ENCODE measurements at places on chromosomes 3 and 15. TPM values are rescaled to one million over a fixed set of nuclear protein-coding genes. Genes with fewer than 3 reads are reported as not detected.

DNA sequence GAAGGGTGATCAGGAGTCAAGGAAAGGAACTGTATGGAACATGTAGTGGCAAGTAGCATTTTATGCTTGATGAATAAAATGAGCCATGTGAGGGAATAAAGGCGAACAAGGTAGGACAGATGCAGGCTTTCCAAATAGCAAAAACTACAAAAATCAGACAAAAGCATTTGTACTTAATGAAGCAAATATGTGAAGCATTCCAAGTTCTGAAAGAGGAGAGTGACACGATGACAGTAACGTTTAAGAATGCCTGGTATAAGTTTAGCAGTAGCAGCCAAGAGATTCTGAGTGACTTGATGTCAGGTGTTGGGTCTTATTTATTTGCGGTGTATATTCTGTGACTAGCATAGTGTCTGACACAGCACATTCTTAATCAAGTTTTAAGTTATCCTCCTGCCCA is 408.2 kb upstream of the RASGRP1 start:
- no peak overlapping the region for H3K27ac ChIP-seq
- H3K27me3 ChIP-seq: no peaks in the 10 kb centered on the region
- no peak for DNase-seq
- no peak overlapping the region for H3K4me3 ChIP-seq
- no peaks in the 10 kb centered on the region for H3K36me3 ChIP-seq

The B3GNT5 gene
- 39.6 TPM for total RNA-seq

The A4GNT gene
- total RNA-seq: 0.67 TPM

The XCR1 gene
- total RNA-seq: 0.27 TPM

DNA sequence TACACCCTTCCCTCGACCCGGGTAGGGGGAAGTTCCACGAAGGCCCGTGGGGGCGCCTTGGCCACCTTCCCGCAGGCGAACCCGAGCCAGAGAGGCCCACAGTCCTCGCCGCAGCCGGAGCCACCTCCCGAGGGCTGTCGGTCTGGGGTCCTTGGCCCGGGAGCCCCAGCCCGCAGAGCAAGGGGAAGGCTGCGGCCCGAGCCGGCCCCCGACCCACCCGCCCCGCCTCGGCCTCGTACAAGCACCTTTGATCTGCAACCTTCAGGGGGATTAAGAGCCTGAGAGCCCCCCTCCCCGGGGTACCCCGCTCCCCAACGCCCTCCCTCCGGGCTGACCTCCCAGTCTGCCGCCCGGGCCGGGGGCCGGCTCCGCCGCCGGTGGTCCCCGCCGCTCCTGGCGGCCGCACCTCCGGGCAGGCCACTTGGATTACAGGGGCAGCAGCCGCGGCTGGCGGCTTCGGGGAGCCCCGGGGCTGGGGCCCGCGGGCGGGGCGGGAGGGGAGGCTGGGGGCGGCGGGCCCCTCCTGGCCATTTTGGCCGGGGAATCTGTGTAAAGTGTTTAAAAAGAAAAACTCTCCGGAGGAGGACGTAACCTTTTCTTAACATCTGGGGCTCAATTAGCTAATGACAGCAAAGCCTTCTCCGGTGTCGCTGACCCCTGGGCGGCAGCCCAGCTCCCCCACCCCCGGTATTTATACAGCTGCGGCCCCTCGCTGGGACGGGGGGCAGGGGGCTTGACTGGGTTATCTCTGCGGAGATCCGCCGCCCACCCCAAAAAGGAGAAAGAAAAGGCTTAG is 40.2 kb downstream of the EPHB3 start:
- peak overlapping the region; percentile 13 for H3K27ac ChIP-seq
- no peak overlapping the region for H3K4me3 ChIP-seq
- H3K4me1 ChIP-seq: peaks cover 42% of the 10 kb centered on the region
- peaks cover 23% of the 10 kb centered on the region for H3K27me3 ChIP-seq
- DNase-seq: no peak
- no peaks in the 10 kb centered on the region for H3K36me3 ChIP-seq

DNA sequence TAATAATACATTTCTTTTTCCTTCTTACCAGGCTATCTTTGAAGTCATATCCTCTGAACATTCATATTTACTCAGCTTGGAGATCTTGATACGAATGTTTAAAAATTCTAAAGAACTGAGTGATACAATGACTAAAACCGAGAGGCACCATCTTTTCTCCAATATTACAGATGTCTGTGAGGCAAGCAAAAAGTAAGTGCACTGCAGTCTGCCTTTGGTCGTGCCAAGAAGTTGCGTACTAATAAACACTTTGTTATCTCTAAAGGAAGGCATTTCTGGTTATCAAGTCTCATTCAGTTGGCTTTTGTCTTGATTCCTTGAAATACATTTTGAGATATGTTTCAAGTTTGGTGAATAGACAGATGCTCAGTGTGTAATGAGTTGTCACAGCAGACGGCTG is 31.6 kb downstream of the ARHGEF26 start:
- H3K27me3 ChIP-seq: no peaks in the 10 kb centered on the region
- no peaks in the 10 kb centered on the region for H3K4me1 ChIP-seq
- no peak for DNase-seq
- H3K4me3 ChIP-seq: no peak overlapping the region
- H3K27ac ChIP-seq: no peak overlapping the region
- H3K36me3 ChIP-seq: no peaks in the 10 kb centered on the region

DNA sequence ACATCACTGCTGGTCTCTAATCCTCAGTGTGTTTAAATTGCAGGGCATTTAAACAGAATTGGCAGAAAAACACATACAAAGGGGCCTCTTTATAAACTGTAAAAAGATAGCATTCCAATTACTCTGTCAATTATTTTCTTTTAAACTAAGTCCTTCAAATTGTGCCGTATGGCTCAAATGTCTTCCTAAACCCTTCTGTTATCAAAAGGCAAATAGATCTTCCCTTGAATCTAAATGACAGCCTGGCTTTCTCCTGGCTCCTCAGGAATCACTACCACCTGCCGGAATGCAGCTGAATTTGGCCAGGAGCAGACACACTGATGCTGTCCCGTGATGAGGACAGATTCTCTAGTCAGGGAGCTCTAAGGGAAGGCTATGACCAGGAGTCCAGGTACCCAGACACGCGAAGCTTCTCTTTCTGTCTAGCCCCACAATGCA is 85.6 kb downstream of the IGF2BP2 start:
- H3K27ac ChIP-seq: no peak overlapping the region
- H3K36me3 ChIP-seq: no peaks in the 10 kb centered on the region
- no peak overlapping the region for H3K4me3 ChIP-seq
- peaks cover 20% of the 10 kb centered on the region for H3K4me1 ChIP-seq

DNA sequence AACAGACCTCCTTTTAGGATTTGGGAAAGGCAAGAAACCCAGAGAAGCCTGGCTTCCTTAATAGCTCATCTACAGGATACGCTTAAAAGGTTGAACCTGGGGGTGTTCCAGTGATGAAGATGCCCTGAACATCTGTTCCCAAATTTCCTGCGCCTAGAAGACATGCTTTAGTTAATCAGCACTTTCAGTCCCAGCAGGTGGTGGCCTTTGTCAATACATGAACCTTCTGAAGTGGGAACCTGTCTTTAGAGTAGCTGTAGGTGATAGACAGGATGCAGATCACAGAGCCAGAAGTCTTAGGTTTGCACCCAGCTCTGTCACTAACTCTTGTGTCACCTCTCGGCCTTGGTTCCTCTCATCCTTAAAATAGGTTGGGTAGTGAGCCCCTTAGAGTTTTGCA is 149.7 kb upstream of the SYNPR start:
- no peak overlapping the region for H3K4me3 ChIP-seq
- no peak for DNase-seq
- no peaks in the 10 kb centered on the region for H3K4me1 ChIP-seq
- no peak overlapping the region for H3K27ac ChIP-seq
- H3K36me3 ChIP-seq: no peaks in the 10 kb centered on the region

The SLC9C1 gene
- 0.03 TPM for total RNA-seq

DNA sequence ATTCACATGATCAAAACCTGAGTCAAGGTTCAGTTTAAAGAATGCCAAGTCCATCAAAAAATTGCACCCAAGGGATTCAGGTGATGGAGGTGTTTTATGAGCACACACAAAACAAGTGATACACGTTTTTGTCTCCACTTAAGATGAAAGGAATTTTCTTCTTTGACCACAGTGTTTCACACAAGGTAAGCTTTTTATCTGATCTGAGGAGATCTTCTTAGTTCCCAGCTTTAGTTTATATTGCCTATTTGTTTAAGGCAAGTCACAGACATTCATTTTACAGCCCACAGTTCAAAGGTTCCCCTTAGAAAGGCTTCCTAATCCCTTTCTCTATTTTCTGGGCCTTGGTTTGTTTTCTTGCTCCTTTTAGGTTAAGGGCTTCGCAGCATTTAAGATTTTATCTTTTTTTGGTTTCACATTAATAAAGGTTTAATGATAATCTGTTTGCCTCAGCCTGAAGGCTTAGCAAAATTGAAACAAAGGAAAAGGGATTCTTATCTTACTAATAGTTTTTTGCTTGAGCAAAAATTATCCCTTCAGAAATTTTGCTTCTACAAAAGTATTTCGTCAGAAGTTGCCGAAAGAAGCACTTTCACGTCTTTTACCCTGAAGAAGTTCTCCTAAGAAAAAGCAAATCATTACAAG is 420.5 kb upstream of the NAALADL2 start:
- no peak overlapping the region for H3K4me3 ChIP-seq
- no peaks in the 10 kb centered on the region for H3K36me3 ChIP-seq
- no peaks in the 10 kb centered on the region for H3K4me1 ChIP-seq
- H3K27me3 ChIP-seq: no peaks in the 10 kb centered on the region

The REC114 gene
- total RNA-seq: not detected

- no peak overlapping the region for H3K4me3 ChIP-seq
- no peaks in the 10 kb centered on the region for H3K27me3 ChIP-seq
- peaks cover 3% of the 10 kb centered on the region for H3K4me1 ChIP-seq
- H3K27ac ChIP-seq: no peak overlapping the region
- DNase-seq: no peak
Measured at GRCh38 chr3:187639927-187640568, 30.1 kb downstream of the SST start.

GRCh38 chr3:104108522-104108921 is 1258.2 kb upstream of the ALCAM start:
- H3K27ac ChIP-seq: no peak overlapping the region
- H3K27me3 ChIP-seq: no peaks in the 10 kb centered on the region
- DNase-seq: no peak
- H3K36me3 ChIP-seq: no peaks in the 10 kb centered on the region
- no peak overlapping the region for H3K4me3 ChIP-seq
- no peaks in the 10 kb centered on the region for H3K4me1 ChIP-seq

DNA sequence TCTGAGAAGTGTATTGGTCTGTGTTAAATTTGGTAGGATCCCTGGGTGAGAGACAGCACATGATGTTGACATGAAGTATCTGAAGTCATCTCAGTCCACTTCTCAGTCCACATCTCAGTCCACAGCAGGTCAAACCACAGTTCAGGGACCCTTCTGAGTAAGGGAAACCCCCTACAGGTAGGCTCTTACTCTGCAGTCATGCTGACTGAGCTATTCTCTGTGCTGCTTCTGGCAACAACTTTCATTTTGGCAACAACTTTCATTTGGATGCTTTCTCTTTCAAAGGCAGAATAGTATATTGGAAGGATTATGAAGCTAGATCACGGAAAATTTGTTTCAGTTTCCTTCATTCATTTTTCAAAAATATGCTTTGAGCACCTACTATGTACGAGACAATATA is 178.2 kb upstream of the GOLIM4 start:
- no peak overlapping the region for H3K27ac ChIP-seq
- H3K27me3 ChIP-seq: no peaks in the 10 kb centered on the region
- no peaks in the 10 kb centered on the region for H3K4me1 ChIP-seq

The PLCH1 gene
- 5.8 TPM for total RNA-seq

- H3K36me3 ChIP-seq: no peaks in the 10 kb centered on the region
- H3K4me1 ChIP-seq: no peaks in the 10 kb centered on the region
- H3K27me3 ChIP-seq: no peaks in the 10 kb centered on the region
- no peak overlapping the region for H3K27ac ChIP-seq
Measured at GRCh38 chr15:32903591-32904290, 185.9 kb downstream of the GREM1 start.

GRCh38 chr3:22565393-22565792 is 637.7 kb upstream of the UBE2E2 start:
- no peak for DNase-seq
- H3K36me3 ChIP-seq: no peaks in the 10 kb centered on the region
- H3K4me3 ChIP-seq: no peak overlapping the region
- H3K27me3 ChIP-seq: no peaks in the 10 kb centered on the region
- no peak overlapping the region for H3K27ac ChIP-seq

The COL6A6 gene
- 1.0 TPM for total RNA-seq

- no peaks in the 10 kb centered on the region for H3K4me1 ChIP-seq
- H3K4me3 ChIP-seq: no peak overlapping the region
- H3K27ac ChIP-seq: no peak overlapping the region
- no peak for DNase-seq
- H3K27me3 ChIP-seq: no peaks in the 10 kb centered on the region
Measured at GRCh38 chr3:147244397-147244796, 161.9 kb downstream of the ZIC4 start.

GRCh38 chr3:65902304-65902793 is 136.4 kb downstream of the MAGI1 start:
- H3K4me1 ChIP-seq: peaks cover 18% of the 10 kb centered on the region
- no peaks in the 10 kb centered on the region for H3K36me3 ChIP-seq
- peak overlapping the region; percentile 0 for H3K4me3 ChIP-seq
- H3K27ac ChIP-seq: peak overlapping the region; percentile 68
- H3K27me3 ChIP-seq: no peaks in the 10 kb centered on the region

GRCh38 chr15:78195735-78196201 is 38.6 kb downstream of the ACSBG1 start:
- no peaks in the 10 kb centered on the region for H3K36me3 ChIP-seq
- H3K4me1 ChIP-seq: no peaks in the 10 kb centered on the region
- no peak overlapping the region for H3K4me3 ChIP-seq
- no peak overlapping the region for H3K27ac ChIP-seq
- H3K27me3 ChIP-seq: no peaks in the 10 kb centered on the region

- H3K4me1 ChIP-seq: peaks cover 40% of the 10 kb centered on the region
- H3K27ac ChIP-seq: peak overlapping the region; percentile 55
- no peak overlapping the region for H3K4me3 ChIP-seq
- no peaks in the 10 kb centered on the region for H3K27me3 ChIP-seq
- DNase-seq: peak; percentile 15
- no peaks in the 10 kb centered on the region for H3K36me3 ChIP-seq
Measured at GRCh38 chr3:29686889-29687592, 406.2 kb downstream of the RBMS3 start.

GRCh38 chr15:99930696-99931095 is 197.5 kb upstream of the LYSMD4 start:
- no peak overlapping the region for H3K4me3 ChIP-seq
- H3K36me3 ChIP-seq: no peaks in the 10 kb centered on the region
- no peak overlapping the region for H3K27ac ChIP-seq
- peaks cover 16% of the 10 kb centered on the region for H3K27me3 ChIP-seq
- peaks cover 5% of the 10 kb centered on the region for H3K4me1 ChIP-seq
- no peak for DNase-seq

The WNT5A gene
- 96.0 TPM for total RNA-seq

DNA sequence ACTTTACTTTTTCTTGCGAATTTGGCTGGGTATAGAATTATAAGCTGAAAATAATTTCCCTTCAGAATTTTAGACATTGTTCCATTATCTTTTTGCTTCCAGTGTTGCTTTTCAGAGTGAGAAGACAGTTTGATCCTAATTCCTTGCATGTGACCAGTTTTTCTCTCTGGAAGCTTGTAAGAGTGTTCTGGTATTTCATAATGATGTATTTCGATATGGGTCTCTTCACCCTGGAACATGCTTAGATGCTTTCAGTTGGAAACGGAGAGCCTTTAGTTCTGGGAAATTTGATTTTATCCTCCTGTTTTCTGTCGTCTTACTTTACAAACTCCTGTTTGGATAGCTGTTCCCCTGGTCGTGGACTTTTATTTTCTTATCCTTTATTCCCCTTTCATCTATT is 13.9 kb downstream of the ALPK3 start:
- no peak overlapping the region for H3K4me3 ChIP-seq
- no peaks in the 10 kb centered on the region for H3K4me1 ChIP-seq
- no peak for DNase-seq
- no peak overlapping the region for H3K27ac ChIP-seq
- no peaks in the 10 kb centered on the region for H3K36me3 ChIP-seq

Measured in hepatocyte (in vitro differentiated cells).